ELR (cell line): ENCODE measurements at places on chromosomes 16 and 17.
A peak's percentile ranks its signal among the peaks of the same experiment; 100 is the strongest.

DNA sequence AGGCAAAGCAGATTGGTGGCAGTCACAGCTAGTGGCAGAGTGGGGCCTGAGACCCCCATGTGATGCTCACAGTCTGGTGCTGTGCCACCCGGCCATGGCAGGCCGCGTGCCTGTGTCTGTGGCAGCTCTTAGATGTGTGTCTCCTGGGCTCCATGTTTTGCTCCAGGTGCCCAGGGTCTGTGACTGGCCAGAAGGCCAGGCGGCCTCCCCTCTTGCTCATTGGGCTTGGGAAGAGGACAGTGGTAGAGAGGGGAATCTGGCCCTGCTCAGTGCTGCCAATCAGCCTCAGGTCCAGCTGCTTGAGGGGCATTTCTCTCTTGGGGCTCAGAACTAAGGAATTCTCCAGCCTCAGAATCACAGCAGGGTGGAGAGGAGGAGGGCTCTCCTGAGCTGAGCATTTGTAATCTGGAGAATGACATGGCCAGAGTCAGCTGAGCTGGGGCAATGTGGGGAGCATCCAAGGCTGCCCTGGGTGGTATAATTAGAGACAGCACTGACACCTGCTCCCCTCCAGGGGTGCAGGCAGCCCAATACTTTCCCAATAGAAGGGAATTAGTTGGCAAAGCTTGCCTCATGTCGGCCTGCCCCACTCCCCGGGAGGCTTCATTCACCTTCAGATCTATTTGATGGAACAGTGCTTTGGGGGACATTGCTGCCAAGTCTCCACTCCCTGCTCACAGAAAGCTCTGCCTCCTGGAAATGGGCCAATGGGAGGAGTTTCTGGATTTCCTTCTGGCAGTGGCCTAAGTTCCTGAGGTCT is 2.7 kb upstream of the LASP1NB start:
- peak; percentile 62 for DNase-seq

- no peak for DNase-seq
Measured at GRCh38 chr17:48490451-48490892, 40.3 kb downstream of the HOXB1 start.

- no peak for DNase-seq
Measured at GRCh38 chr17:62716834-62717588, 89.5 kb downstream of the MRC2 start.

GRCh38 chr17:33112763-33113162 is 121.1 kb downstream of the SPACA3 start:
- peak; percentile 1 for DNase-seq

- DNase-seq = no peak
Measured at GRCh38 chr16:2472488-2472864, 1.4 kb downstream of the NTN3 start.

DNA sequence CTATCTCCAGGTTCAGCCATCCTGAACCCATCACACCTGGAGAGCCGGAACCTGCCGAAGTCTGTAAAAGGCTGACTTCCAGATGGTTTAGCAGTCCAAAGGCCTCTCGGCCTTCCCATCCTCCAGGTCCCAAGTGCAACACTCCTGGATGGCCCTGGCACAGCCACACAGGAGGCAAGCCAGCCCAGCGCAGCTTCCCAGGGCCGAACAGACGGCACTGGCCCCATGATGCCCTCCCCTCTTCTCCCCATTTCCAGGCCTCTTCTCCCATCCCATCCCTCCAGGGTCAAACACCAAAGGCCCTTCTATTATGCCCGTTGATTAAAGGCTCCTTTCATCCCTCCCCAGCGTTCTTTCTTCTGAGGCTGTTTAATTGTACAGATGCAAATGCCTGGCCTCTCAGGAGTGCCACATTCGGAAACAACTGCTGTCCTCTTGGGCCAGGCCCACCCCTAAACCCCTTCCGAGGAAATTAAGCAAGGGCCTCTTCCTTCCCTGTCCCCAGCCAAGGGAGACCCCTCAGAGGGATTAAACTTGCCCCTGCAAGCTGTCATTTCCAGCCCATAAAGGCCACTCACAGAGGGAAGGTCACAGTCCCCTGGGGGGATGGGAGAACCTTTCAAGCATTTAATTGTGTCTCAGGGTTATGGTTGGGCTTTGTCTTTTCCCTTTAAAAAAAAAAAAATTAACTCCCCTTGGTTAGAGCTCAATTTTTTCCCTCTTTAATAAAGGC is 30.8 kb downstream of the AXIN2 start:
- DNase-seq = no peak

DNA sequence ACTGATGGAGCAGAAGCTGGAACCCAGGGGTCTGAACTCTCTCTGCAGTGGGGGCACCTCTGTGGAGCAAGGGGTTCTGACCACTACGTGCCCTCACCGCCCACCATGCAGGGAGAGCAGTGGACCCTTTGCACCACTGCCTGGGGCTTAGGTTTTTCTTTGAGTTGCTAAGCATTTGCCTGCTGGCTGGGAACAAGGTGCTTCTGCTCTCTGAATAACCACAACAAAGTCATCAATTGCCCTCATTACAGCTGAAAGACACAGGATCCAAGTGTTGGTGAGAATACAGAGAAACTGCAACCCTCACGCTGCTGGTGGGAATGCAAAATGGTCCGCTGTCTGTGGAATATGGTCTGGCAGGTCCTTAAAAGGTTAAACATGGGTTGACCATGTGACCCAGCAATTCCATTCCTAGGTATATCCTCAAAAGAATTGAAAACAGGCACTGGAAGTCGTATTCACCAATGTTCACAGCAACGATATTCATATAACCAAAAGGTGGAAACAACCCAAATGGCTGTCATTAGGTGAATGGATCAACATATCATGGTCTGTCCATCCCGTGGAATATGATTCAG is 22.8 kb downstream of the NLRC3 start:
- no peak for DNase-seq

DNA sequence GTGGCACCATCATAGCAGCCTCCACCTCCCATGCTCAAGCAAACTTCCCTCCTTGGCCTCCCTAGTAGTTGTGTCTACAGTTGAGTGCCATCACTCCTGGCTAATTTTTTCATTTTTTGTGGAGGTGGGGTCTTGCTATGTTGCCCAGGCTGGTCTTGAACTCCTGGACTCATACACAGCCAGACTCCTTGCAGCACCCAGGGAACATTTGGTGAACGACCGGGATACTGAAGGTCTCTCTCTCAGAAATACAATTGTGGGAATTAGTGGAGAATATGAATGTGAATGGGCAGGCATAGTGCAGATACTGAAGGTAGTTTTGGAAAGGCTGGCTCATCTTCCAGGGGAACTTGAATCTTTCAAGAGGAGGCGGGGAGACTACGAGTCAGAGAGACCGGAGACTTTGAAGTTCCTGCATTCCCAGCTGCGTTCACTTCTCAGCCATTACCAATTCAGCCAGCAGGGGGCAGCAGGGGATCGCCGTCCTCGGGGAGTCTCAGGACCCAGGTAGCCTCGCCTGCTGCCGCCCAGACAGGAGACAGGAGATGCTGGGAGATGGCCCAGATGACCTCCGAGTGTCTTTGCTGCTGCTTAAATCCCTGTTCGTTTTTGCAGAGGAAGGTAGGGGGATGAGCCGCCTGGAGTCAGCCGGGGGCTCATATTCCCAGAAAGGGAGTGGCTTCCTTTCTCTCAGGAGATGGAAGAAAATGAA is 68.6 kb downstream of the HAPSTR1 start:
- DNase-seq = peak; percentile 56

DNA sequence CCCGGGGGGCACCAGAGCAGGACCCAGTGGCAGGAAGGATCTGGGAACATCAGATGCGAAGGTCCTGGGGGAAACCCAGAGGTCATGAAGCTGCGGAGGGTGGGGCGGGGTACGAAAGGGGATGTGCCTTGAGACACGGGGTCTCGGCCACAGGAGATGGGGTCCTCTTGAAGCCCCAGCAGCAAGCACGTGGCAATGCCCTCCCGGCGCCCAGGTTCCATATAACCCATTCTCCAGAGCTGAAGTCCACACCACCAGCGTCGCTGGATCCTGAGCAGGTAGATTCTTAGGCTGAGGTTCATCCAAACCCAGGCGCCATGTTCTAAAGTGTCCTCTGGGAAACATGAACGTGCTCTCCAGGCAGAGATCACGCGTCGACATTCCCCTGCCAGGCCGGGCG is 20.9 kb downstream of the PIEZO1 start:
- no peak for DNase-seq

DNA sequence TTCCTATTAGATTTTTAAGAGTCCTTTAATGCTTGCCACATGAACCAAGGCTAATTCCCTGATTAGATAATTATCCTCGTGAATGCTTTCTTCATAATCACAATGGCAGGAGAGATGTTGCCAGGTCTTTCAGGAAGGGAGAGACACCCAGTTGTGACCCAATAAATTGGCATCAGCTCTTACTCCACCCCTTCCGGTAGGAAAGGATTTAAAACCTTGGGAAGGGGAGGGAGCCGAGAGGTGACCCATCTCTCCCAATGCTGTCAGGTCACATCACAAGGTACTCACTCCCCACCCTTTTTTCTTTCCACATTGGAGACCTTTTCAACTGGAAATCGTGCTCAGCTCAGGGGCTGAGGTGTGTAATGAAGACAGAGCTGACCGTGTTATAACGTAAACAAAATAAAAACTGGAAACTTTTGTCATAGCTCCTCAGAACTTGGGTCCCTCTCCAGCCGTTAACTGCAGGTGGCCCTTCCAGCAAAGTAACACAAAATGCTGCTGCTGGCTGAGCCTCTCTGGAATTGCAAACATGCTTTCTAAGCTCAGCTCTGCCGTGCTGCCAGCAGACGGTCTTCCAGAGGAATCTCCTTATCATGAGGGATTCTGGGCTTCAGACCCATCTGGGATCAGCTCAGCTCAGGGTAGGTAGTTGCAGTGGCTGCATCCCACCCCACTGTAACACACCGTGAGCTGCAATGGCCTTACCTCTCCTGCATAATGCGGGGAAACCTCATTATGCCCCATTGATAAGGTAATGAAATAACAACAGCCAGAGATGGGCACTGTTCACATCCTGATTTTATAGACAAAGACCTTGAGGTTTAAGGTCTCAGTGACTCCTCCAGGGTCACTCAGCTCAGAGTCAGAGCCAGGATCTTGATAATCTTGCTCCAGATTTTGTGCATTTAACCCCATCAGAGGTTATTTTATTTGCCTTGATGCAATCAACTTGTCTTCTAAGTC is 15.6 kb downstream of the TMEM100 start:
- DNase-seq = no peak

DNA sequence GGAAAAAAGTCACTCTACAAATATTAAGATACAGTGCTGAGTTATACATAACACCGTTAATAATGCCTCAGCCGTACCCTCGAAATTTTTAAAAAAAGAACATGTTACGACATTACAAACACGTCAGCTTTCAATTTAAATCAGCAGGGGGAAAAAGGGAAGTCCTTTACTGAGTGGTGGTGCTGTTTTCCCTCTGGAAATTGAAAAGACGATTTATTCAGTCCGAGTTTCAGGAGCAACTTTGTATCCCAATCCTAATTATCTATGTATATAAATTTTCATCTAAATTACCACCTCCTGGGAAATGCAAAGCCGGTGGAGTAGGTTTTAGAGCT is 1.3 kb downstream of the NETO2 start:
- peak; percentile 63 for DNase-seq

- DNase-seq = no peak
Measured at GRCh38 chr16:26701243-26701886, 365.4 kb upstream of the C16orf82 start.

- DNase-seq = no peak
Measured at GRCh38 chr16:1785846-1786170, 3.0 kb downstream of the NUBP2 start.

DNA sequence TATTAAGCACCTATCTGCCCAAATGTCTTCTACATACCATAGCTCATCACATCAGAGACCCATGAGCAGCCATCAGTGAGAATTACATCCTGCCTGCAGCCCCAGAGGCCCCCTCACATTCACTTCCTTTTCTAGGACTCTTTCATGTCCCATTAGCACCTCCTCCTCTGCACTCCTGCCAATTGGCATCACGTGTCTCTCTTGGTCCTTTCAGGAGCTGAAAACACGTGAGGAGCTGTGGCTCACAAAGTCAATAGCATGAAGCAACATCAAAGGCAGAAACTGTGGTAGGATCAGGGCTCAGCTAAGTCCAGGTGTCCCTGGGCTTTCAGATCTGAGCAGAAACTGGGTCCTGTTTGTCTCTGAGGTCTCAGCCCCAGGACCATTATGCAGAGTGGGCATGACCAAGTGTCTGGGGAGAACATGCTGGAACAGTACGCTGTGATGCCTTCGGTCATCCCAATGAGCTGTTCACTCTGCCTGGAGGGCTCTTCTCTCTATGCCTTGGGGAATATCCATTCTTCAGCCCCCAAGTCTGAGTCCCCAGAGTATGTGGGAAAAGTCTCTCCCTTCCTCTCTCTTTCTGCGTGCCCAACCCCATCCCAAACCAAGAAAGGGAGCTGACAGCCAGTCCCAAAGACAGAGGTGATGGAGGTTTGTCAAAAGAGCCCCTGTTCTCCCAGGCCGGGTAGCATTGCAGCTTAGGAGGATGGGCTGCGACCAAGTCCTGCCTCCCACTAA is 457.0 kb upstream of the CDH5 start:
- no peak for DNase-seq

DNA sequence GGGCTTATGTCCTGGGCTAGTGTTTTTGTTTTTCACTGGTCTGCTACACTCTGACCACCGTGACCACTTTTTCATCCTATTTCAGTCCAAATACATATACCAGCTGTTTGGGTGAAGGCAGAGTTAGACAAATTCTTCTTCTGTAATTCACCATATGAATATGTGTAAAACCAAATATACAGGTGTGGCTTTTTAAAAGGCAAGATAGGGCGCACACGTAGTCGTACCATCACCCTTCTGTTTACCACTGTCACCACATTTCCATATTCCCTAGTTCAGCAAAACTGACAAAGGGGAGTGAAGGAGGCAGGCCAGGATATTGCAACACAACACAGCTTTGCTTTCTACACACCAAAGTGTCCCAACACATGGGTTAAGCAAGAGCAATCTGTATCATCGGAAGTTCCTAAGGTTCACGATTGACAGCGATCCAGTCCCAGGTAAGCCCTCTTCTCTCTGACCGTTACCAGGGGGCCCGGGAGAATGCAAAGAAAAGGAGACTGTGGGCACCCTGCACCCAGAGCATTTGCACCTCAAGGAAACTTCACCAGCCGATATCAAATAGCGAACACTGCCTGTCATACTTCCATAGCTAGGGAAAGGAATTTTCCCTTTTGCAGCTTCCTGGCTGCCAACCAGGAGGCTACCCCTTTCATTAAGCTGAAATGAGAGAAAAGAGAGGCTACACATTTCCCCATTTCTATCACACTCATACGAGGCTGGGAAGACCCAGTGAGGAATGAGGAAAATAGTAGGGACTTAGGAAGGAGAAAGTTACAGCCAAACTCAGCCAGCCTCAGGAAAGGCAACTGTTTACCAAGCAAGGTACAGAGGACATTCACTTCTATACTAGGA is 23.1 kb downstream of the CREBBP start:
- peak; percentile 52 for DNase-seq
